Omental fat pad (tissue), 4 donors: ENCODE measurements at places on chromosomes 12 and 14.

- DNase-seq = no peak
Observed at GRCh38 chr12:18158774-18159557, 69.0 kb upstream of the RERGL start.

DNA sequence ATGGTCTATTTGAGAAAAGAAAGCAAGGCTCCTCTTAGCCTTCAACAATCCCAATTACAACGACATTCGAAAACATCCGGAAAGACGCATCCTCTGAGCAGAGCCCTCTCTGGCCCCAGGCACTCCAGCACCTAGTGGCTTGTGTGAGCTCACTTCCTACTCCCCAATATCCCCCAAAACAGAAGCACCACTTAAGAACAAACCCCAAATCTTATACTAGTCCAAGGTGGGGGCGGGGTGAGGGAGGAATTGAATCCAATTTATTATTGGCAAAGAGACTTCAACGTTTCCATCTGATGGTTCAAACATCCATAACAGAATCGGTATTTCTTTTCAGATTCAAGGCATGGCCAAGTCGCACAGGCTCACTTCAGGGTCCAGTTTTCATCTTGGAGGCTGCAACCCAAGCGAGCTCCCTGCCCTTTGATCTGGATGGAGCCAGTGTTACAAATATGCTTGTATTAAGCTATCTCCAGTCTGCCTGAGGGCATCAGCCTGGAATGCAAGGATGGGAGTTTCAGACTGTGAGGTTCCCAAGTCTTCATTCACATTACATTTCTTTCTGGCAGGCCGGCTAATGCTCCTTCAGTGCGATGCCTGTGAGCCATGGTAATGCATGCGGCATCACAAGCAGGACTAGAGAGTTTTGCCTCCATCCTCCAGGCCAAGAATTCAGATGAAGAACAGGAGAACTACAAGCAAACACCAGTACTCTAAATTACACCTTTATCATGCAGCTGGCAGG lies 132.5 kb upstream of the FOXN3 start:
- DNase-seq = no peak

- no peak for DNase-seq
Observed at GRCh38 chr12:99009654-99010296, 364.7 kb downstream of the APAF1 start.

GRCh38 chr12:73678335-73678734 lies 859.3 kb upstream of the ATXN7L3B start:
- no peak for DNase-seq

- DNase-seq = no peak
Observed at GRCh38 chr12:95380997-95381786, 92.8 kb upstream of the METAP2 start.

GRCh38 chr14:104550861-104551728 lies 28.5 kb upstream of the C14orf180 start:
- peak; percentile 1 for DNase-seq

- DNase-seq = no peak
Observed at GRCh38 chr12:124610021-124610612, 42.7 kb upstream of the NCOR2 start.

GRCh38 chr12:39369756-39370155 lies 73.2 kb downstream of the KIF21A start:
- no peak for DNase-seq

DNA sequence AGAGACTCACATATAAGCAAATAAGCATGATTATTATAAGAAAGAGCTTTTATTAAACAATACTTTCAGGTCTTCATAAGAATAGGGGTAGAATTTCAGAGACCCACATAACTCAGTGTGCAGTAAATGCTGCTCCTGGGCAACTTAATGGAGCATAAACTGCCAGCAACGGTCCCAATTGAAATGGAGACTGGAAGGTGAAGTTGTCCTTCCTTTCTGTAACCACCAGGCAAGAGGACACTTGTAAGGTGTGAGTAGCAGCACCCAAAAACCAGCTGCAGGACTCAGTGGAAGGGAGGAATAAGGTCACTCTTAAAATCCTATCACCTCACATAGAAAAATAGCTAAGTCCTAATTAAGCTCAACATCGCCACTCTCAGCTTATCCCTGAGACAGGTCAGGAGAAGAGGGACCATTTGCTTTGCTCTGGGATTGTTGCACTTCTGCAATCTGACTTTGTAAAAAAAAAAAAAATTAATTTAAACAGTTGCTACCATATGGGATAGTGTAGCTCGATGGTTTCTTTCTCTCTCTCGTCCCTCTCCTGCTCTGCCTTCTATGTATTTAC lies 22.7 kb upstream of the LTA4H start:
- DNase-seq = no peak

DNA sequence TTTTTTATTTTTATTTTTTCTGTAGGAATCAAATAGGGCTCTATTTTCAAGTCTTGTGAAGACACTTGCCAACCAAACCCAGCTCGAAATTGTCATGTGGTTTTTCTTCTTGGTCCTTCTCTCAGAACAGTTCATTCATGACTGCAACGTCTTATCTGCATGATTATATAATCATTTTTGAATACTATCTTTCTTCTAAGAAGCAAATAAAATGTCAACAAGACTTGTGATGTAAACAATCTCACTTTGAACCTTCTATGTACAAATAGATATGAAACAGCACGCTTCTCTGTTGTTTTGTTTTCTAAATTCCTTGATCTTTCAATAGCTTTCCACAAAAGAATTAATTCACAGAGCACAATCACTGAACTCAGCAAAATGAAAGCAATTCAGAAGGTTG lies 320.7 kb downstream of the SOX5 start:
- no peak for DNase-seq

DNA sequence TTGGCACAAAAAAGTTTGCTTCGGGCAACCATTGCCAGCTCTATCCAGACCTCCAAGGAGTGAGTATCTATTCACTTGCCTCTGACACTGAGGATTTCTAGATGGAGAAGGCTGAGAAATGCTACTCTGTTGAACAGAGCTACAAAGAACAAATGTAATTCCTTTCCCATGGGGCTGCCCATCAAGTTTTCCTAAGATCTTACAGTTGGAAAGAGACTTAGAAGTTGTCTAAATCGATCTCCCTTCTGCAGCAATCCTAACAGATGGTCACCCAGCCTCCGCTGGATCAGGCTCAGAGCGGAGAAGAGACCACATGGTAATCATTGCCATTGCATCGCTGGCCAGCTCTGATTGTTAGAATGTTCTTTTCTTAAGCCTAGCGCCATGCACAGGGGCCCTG lies 110.1 kb upstream of the BCL2L14 start:
- no peak for DNase-seq

DNA sequence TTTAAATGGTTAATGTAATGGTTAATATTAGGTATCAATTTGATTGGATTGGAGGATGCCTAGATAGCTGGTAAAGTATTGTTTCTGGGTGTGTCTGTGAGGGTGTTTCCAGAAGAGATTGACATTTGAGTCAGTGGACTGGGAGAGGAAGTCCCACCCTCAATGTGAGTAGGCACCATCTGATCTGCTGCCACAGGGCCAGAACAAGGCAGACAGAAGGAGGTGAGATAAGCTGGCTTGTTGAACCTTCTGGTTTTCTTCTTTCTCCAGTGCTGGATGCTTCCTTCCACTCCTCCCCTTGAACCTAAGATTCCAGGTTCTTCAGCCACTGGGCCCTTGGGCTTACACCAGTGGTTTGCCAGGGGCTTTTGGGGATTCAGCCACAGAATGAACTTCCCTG lies 756.5 kb upstream of the LRFN5 start:
- DNase-seq = no peak

DNA sequence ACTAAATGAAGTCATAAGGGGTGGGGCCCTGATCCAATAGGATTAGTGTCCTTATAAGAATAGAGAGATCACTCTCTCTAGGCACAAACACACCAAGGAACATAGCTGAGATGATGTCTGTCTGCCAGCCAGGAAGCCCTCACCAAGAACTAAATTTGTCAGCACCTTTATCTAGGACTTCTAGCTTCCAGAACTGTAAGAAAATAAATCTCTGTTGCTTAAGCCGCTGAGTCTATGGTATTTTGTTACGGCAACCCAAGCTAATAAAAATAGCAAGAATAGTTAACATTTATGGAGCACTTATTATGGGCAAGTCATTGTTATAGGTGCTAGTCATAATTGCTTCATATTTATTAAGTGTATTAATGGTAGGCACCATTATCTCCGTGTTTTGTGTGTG lies 249.6 kb downstream of the MSRB3 start:
- no peak for DNase-seq

- no peak for DNase-seq
Observed at GRCh38 chr12:27808841-27809240, 28.8 kb upstream of the MANSC4 start.

DNA sequence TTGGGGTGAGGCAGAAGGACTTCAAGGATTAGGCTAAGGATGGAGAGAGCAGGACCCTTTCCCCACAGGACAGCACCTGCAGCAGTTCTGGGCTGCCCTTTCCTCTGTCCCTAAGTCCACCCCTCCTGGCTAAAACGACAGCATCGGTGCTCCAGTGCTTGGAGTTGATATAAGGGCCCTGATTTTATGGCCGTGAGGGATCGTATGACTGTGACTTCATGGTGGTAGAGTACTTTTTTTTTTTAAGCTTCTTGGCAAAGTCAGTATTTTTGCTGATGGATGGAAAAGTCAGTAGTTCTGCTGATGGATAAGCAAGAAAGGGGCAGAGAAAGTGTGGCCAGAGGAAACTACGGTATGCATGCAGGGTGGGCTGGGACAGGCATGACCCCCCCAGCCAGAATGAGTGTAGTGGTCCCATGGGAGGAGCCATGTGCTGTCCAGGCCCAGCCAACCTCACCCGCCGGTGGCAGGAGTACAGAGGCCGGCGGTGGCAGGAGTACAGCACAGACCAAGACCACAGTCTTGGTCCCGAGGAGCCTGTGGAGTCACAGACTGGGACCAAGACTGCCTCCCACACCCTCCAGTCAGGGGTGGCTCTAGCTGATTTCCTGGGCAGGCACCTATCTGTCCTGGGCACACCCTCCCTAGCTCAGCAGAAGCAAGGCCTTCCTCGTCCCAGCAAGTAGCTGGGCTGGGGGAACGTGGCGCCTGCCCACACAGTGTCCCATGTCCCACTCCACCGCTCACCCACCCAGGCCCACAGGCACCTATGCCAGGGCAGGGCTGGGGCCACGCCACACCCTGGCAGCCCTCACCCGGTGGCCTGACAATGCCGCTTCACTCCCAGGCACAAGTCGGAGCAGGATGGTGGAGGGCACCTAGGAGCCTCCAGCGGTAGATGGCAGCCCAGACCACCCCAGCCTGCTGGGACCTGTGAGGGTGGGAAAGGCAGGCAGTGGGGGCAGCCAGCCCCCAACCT lies 46.3 kb downstream of the CCDC88C start:
- no peak for DNase-seq

DNA sequence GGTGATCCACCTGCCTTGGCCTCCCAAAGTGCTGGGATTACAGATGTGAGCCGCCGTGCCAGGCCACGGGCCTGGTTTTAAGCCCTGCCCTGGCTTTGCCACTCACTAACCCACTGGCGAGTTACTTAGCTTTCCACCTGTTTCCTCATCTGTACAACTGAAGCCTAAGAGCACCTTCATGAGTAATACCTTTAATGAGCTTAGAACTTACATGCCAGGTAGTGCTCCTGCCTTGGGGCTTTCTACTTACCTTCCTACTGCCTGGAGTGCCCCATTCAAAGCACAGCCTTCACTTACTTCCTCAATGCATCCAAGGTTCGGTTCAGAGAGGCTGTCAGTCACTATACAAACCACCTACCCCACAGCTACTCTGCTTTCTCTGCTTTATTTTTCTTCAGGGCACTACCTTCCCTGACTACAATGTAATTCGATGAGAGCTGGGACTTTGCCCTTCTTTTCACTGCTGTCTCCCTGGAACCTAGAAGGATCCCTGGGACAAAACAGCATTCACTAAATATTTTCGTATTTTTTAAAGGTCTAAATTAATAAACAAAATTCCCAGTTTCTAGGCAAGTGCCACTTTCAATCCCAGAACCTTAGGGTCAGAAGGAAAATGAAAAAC lies 13.8 kb downstream of the ZCCHC8 start:
- no peak for DNase-seq

DNA sequence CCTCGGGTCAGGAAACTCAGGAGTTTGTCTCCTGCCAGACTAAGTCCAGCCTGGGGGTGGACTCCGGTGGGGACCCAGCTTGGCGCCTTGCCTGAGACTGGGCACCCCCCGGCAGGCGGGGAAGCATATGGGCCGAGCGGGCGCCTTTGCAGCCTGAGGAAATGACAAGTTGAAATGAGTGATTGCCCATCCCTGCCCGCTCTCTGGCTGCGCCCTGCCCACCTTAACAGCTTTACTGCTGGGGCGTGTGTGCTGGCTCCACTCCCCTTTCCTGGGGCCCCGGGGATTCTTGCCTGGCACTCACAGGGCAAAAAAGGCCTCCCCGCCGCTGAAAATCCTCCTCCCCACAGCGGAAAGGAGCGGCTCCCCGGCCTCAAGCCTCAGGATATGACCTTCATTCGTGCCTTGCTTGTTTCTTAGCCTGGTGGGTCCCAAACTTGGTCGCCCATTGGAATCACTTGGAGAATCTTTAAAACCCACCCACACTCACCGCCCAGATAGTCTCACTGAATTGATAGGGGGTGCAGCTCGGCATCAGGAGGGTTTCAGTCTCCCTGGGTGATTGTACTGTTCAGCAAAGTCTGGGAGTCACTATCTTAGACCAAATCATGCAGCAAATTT lies 1.5 kb downstream of the RFLNA start:
- DNase-seq = no peak

GRCh38 chr12:49944718-49945117 lies 5.8 kb upstream of the AQP2 start:
- no peak for DNase-seq

GRCh38 chr14:22793976-22794375 lies 21.3 kb downstream of the SLC7A7 start:
- no peak for DNase-seq

DNA sequence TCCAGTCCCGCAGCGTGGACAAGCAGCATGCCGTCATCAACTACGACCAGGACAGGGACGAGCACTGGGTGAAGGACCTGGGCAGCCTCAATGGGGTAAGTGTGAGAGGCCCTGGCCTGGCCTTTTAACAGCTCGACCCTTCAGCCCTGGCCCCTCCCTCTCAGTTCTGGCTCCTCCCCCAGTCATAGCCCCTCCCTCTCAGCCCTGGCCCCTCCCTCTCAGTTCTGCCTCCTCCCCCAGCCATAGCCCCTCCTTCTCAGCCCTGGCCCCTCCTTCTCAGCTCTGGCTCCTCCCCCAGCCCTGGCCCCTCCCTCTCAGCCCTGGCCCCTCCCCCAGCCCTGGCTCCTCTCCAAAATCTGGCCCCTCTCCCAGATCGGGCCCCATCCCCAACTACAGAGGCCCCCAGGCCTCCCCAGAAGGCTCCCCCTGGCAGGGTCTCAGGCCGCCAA lies 11.2 kb downstream of the CEP170B start:
- DNase-seq = no peak

GRCh38 chr14:104119119-104119487 lies 19.3 kb upstream of the KIF26A start:
- DNase-seq = no peak

- DNase-seq = no peak
Observed at GRCh38 chr12:47321436-47321835, 241.7 kb upstream of the AMIGO2 start.

GRCh38 chr12:108722992-108723766 lies 8.1 kb downstream of the CORO1C start:
- no peak for DNase-seq

GRCh38 chr12:5520831-5521230 lies 88.9 kb downstream of the NTF3 start:
- no peak for DNase-seq

- DNase-seq = no peak
Observed at GRCh38 chr12:55716582-55716957, 724 bp downstream of the BLOC1S1 start.

- DNase-seq = no peak
Observed at GRCh38 chr12:129676411-129676810, 227.4 kb downstream of the TMEM132D start.
